ENCODE measurements at places on chromosomes 5 and 9. TPM values are rescaled to one million over a fixed set of nuclear protein-coding genes. Genes with fewer than 3 reads are reported as not detected.

GRCh38 chr9:96192710-96193109 lies 109.3 kb downstream of the HSD17B3 start:
- H3K27ac ChIP-seq: no peak overlapping the region
- no peaks in the 10 kb centered on the region for H3K36me3 ChIP-seq
- no peaks in the 10 kb centered on the region for H3K4me1 ChIP-seq
- H3K27me3 ChIP-seq: no peaks in the 10 kb centered on the region

DNA sequence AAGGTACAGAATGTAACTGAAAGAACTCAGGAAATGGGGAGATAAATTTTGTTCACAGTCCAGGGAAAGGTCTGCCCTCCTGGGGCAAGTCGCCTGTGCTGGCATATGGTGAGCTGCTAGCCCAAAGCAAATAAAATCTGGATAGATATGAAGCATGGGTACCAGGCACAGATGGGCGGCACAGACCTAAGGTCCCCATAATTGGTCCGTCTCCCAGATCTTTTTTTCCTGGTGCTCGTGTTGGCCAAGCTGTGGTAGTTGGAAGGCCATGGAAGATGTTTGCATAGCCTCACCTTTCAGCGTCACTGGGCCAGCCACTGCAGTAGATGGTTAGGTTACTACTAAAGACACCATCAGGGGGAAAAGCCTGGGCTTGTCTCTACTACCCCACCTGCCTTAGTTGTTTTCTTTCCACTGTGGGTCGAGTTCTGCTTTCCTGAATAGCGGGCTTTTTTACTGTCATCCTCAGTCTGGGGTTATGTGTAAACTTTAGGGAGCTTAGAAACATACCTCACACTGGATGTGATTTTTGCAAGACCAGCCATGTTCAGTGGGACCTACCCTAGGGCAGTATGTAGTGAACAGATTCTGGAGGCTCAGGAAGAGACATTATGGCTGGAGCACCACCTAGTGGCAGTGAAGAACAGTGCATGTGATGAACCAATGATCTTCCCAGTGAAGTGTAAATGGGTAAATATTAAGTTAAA lies 24.2 kb upstream of the GLRX start:
- no peak for DNase-seq
- no peaks in the 10 kb centered on the region for H3K36me3 ChIP-seq
- no peaks in the 10 kb centered on the region for H3K27me3 ChIP-seq
- H3K4me3 ChIP-seq: no peak overlapping the region
- H3K27ac ChIP-seq: no peak overlapping the region
- peaks cover 3% of the 10 kb centered on the region for H3K4me1 ChIP-seq

ROR2 gene
- 17.5 TPM for polyA plus RNA-seq

SLC2A6 gene
- 1.7 TPM for polyA plus RNA-seq

DNA sequence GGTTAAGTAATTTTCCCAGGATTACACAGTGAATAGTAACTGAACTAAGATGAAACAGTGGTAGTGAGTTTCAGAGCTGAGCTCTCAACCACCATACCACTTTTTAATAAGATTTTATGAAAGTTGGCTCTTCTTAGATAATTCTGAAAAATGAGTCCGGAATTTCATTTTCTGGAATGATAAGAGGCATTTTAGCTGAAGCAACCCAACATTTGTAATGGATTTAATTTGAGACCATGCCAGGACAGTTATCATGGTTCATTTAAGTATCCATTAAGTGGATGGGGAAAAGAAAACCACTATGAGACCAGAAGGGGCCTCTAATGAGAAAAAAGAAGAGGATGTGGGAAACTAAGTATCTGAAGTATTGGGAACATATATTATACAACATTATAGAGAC lies 464.7 kb upstream of the C9orf72 start:
- H3K4me1 ChIP-seq: no peaks in the 10 kb centered on the region
- DNase-seq: no peak
- no peaks in the 10 kb centered on the region for H3K27me3 ChIP-seq
- no peak overlapping the region for H3K4me3 ChIP-seq
- H3K36me3 ChIP-seq: no peaks in the 10 kb centered on the region

- H3K27me3 ChIP-seq: no peaks in the 10 kb centered on the region
- H3K4me1 ChIP-seq: no peaks in the 10 kb centered on the region
- no peaks in the 10 kb centered on the region for H3K36me3 ChIP-seq
- no peak overlapping the region for H3K27ac ChIP-seq
- no peak overlapping the region for H3K4me3 ChIP-seq
These were observed 48.8 kb upstream of the FST start for GRCh38 chr5:53431665-53432064.

DNA sequence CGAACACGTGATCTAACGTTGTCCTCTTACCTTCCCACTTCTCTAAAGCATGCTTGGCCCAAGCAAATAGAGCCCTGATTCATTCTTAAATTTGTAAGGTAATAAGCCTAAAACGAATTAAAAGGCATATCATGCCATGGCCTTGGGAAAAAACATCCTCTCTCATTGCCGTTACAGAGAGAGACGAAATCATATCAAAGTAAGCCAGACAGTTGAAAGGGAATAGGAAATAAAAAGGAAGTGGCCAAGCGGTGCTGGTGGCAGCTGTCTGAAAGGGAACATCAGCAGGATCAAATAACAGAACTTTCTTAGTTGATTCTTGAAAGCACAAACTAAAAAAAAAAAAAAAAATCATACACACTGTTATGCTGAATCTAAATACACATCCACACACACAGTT lies 49.1 kb upstream of the CDH6 start:
- H3K36me3 ChIP-seq: no peaks in the 10 kb centered on the region
- H3K4me3 ChIP-seq: no peak overlapping the region
- no peak overlapping the region for H3K27ac ChIP-seq
- H3K4me1 ChIP-seq: no peaks in the 10 kb centered on the region
- no peaks in the 10 kb centered on the region for H3K27me3 ChIP-seq
- DNase-seq: no peak

DNA sequence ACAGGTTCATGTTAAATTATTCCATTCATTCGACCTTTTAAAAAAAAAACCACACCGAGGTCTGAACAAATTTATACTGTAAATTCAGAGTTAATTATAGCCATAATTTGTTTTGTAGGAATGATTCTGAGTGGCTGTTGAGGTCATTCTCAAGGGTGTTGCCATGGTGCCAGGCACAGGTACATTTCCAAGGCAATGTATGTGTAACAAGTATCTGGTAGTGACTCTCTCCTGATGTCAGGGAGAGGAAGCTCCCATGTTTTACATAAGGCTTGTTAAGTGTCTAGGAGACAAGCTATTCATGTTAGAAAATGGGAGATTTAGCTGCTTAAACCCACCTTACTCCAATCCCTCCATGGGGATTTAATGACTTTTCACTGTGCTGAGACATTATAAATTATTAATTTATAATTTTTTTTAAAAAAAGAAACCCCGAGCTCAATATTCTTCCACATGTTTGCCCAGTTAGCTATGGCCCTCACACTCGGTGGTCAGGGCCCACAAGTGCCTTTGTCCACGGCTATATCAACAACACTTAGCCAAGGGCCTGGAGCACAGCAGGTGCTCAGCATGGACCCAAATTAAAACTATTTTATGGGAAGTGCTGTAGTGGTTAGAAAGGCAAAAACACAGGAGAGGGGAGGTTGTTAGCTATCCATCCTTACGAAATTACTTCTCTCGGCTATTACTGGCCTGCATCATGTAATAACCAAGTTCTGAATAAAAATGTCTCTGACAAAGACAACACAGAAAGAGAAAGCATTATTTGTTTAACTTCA lies 154.6 kb upstream of the GNA14 start:
- H3K27ac ChIP-seq: no peak overlapping the region
- H3K27me3 ChIP-seq: no peaks in the 10 kb centered on the region
- H3K4me1 ChIP-seq: peaks cover 3% of the 10 kb centered on the region
- no peaks in the 10 kb centered on the region for H3K36me3 ChIP-seq
- no peak for DNase-seq
- H3K4me3 ChIP-seq: no peak overlapping the region

DNA sequence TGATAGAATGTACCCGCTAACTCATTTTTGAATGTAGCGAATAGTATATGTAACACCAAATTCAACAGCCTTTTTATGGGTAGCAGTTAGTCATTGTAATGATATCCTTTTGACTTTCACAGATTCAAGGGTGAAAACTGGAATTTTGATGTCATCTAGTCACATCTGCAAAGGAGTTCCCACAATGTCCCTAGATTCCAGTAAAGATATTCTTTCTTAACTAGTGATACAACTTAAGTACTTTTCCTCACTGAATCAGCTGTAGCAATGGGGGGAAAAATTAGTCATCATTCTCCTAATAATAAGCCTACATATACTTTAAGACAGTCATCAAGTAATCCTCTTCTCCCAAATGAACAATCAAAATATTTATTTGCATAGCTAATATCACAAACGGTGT lies 11.5 kb upstream of the SSBP2 start:
- H3K27me3 ChIP-seq: no peaks in the 10 kb centered on the region
- no peaks in the 10 kb centered on the region for H3K4me1 ChIP-seq
- no peak for DNase-seq
- H3K27ac ChIP-seq: no peak overlapping the region
- no peaks in the 10 kb centered on the region for H3K36me3 ChIP-seq
- no peak overlapping the region for H3K4me3 ChIP-seq

SGCD gene
- 9.0 TPM for polyA plus RNA-seq

BAAT gene
- 0.60 TPM for polyA plus RNA-seq

GRCh38 chr5:144484124-144484897 lies 313.6 kb downstream of the KCTD16 start:
- H3K36me3 ChIP-seq: no peaks in the 10 kb centered on the region
- no peak overlapping the region for H3K27ac ChIP-seq
- no peaks in the 10 kb centered on the region for H3K27me3 ChIP-seq
- H3K4me3 ChIP-seq: no peak overlapping the region
- DNase-seq: no peak

- H3K27me3 ChIP-seq: peaks cover 2% of the 10 kb centered on the region
- H3K4me1 ChIP-seq: no peaks in the 10 kb centered on the region
- H3K36me3 ChIP-seq: no peaks in the 10 kb centered on the region
- no peak overlapping the region for H3K27ac ChIP-seq
These were observed 6.1 kb upstream of the PLGRKT start for GRCh38 chr9:5443850-5444249.

DNA sequence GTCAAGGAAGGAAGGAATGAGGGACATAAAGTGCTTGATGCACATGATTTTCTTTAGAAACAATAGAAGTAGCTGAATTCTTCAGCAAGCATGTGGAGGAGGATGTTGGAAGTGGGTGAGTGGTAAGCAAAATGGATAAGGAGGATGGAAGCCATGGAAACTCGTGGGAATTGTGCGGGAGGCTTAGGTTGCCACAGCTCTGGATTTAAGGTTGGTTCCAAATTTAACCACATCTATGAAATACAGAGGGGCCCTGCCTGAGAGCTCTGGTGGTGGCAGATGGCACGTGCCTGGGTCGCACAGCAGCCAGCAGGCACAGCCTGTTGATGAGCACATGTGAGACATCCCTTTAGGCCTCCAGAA lies 284.7 kb downstream of the SMARCA2 start:
- no peak overlapping the region for H3K4me3 ChIP-seq
- no peak for DNase-seq
- no peaks in the 10 kb centered on the region for H3K27me3 ChIP-seq
- H3K4me1 ChIP-seq: no peaks in the 10 kb centered on the region
- H3K27ac ChIP-seq: no peak overlapping the region

GRCh38 chr5:123450640-123451039 lies 27.4 kb upstream of the CEP120 start:
- H3K36me3 ChIP-seq: no peaks in the 10 kb centered on the region
- DNase-seq: no peak
- H3K4me1 ChIP-seq: peaks cover 11% of the 10 kb centered on the region
- no peaks in the 10 kb centered on the region for H3K27me3 ChIP-seq

GRCh38 chr5:131272724-131273123 lies 8.9 kb downstream of the CDC42SE2 start:
- H3K27ac ChIP-seq: no peak overlapping the region
- H3K4me3 ChIP-seq: no peak overlapping the region
- H3K36me3 ChIP-seq: no peaks in the 10 kb centered on the region

GRCh38 chr9:95167998-95168397 lies 149.5 kb downstream of the FANCC start:
- no peak for DNase-seq
- no peaks in the 10 kb centered on the region for H3K27me3 ChIP-seq
- H3K4me3 ChIP-seq: no peak overlapping the region
- no peak overlapping the region for H3K27ac ChIP-seq
- no peaks in the 10 kb centered on the region for H3K4me1 ChIP-seq
- H3K36me3 ChIP-seq: peaks cover 18% of the 10 kb centered on the region

DNA sequence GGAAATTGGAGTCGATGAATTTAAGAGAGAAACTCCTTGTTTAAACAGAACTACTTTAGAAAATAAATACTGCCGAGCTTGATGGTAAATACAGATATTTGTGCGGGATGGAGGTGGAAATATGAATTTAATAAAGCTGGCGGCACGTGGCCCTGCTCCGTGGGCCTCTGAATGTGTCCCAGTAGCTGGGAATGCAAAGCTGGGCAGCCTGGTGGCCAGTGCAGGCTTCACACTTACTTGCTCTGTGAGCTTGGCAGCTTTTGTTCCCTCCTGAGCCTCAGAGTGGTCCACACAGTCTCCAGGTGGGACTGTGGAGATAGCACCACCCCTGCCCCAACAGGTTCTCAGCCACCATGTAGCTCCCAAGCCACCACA lies 45.9 kb downstream of the BARX1 start:
- H3K4me3 ChIP-seq: no peak overlapping the region
- peaks cover 13% of the 10 kb centered on the region for H3K27me3 ChIP-seq
- no peaks in the 10 kb centered on the region for H3K36me3 ChIP-seq
- no peak for DNase-seq

DNA sequence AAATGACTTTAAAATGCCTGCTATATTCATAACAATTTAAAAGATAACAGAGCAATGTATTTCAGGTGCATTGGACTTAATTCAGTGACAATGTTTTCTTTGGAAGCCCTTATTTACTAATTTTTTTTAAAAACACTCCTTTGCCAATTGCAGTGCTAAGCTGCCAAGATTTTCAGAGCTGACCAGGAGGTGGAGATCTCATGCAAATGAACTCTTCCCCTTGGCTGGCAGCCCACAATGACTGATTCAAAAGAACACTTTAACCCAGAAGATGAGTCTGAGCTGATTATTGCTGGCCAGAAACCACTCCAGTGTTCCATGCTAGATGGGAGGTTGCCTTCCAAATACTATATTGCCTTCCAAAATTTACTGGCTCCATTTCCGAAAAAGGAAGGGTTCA lies 128.3 kb upstream of the CCNH start:
- H3K36me3 ChIP-seq: no peaks in the 10 kb centered on the region
- DNase-seq: peak; percentile 14
- H3K27me3 ChIP-seq: no peaks in the 10 kb centered on the region
- no peak overlapping the region for H3K4me3 ChIP-seq

DNA sequence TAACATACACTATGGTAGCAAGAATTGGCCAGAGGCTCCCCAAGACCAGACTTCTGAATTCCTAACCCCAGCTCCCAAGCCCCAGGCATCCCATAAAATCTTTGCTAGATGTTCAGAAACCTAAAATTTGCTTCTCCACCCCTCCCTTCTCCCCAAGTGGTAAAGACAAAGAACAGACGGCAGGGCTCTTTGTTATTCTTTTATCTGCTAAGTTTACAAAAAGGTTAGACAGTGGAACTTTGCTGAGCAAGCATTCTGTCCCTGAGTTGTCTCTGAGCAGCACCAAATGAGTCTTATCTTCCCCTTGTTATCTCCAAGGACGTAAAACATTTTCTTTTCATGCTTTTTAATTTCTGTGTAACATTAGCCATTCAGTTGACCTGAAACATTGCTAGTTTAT lies 30.2 kb downstream of the TJP2 start:
- peaks cover 10% of the 10 kb centered on the region for H3K36me3 ChIP-seq
- no peaks in the 10 kb centered on the region for H3K27me3 ChIP-seq
- DNase-seq: no peak
- no peak overlapping the region for H3K4me3 ChIP-seq
- H3K4me1 ChIP-seq: peaks cover 7% of the 10 kb centered on the region

RGS7BP gene
- 1.1 TPM for polyA plus RNA-seq

PAEP gene
- 0.09 TPM for polyA plus RNA-seq

- H3K27ac ChIP-seq: no peak overlapping the region
- DNase-seq: no peak
- H3K27me3 ChIP-seq: no peaks in the 10 kb centered on the region
- H3K36me3 ChIP-seq: no peaks in the 10 kb centered on the region
- no peaks in the 10 kb centered on the region for H3K4me1 ChIP-seq
These were observed 41.4 kb downstream of the NAIF1 start for GRCh38 chr9:128025736-128026135.
